ENCODE measurements at places on chromosomes 11 and 22.

GRCh38 chr11:4194889-4195288 lies 100.3 kb downstream of the RRM1 start:
- no peak for DNase-seq

GRCh38 chr22:30667107-30667493 lies 575 bp downstream of the DUSP18 start:
- no peak for DNase-seq

GRCh38 chr11:113553235-113553634 lies 78.0 kb upstream of the DRD2 start:
- no peak for DNase-seq

DNA sequence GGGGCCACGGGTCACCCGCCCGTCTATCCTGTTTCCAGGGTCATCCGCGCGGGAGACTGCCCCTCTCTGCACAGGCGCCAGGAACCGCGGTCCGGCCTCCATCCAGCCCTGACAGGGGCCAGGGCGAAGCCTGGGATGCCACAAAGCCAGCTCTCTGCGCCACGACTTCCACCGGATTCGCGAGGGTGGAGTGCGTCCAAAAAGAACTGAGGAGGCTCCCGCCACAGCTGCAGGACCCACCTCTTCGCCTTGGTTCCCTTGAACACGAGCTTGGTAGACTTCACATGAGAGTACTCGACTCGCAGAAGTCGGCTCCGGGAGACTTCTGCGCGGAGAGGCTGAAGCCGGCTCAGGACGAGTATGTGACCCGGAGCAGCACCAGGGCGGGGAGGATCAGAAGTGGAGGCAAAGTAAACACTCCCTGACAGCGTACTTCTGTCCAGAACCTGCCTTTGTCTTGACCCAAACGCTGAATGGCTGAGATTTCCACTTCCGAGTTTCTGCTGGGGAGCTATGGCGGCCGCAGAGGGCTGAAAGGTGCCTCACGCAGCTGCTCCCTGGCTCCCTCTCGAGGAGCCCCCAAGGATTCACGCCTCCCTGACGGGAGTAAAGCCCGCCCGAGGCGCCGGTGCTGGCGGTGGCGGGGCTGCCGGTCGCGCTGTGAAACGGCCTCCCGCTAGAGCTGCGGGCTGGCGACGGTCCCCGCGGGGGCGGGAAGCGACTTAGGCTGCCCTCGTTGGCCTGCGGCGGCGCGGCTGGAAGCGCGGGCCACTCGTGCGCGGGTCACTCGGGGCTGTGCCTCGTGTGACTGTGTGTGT lies 4566.7 kb upstream of the OR11H1 start:
- DNase-seq, result no peak

DNA sequence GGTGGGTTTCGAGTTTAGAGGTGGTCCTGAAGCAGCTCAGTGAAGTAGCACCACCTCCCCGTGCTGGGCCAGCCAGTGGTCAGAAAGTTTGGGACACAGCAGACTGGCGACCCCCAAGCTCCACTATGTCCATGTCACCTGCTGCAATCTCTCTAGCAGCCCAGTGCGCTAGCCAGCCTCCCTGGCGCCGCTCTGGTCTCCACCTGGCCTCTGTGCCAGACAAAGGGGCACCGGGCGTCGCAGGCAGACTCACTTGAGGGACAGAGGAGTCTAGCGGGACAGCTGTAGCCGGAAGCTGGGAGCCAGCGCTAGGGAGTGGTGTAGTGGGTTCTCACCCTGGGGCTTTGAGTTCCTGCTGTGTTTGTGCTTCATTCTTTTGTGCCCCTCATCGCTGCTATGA lies 25.5 kb downstream of the MYBPC3 start:
- DNase-seq, result no peak

DNA sequence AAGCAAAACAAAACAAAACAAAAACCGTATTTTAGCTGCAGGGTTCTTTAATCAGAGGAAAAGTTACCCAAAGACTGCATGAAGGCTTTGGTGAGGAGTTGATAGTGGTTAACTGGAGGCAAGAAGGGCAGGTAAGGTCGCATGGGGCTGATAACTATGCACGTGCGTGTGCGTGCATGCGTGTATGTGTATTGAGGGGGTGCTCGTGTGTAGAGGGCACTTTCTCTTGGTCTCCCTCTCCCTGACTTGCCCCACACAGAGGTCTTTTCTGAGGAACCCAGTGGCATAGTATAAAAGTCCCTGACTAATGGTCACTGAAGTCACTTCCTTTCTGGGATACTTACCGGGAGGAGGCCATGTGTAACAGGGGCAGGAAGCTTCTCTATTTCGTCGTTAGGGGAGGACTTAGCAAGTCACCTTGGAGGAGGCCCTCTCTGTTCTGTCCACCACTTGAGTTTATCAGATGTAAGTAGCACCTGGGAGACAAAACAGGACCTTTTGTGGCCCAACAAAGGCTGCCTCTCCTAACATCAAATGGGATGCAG lies 20.1 kb upstream of the FCHSD2 start:
- no peak for DNase-seq

- no peak for DNase-seq
Observed at GRCh38 chr11:60891103-60891741, 15.2 kb downstream of the PRPF19 start.

DNA sequence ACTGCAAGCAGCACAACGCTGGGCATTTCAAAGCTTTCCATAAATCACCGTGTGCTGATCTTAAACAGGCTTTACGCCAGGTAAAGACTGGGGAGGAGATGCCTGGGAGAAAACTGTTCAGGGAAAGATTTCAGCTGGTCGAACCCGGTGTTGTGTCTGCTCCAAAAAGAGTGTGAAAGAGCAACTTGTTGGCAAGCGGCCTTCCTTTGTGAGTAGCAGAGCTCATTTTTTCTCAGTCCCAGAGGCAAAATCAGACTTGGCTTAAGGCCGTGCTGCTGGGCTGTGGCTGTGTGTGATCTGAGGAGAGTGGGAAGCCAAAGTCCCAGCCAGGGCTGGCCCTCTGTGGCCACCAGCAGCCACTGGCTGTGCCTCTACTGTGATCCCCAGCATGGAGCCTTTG lies 75.7 kb upstream of the E2F8 start:
- no peak for DNase-seq

- DNase-seq, result no peak
Observed at GRCh38 chr11:115456019-115456418, 48.2 kb downstream of the CADM1 start.

DNA sequence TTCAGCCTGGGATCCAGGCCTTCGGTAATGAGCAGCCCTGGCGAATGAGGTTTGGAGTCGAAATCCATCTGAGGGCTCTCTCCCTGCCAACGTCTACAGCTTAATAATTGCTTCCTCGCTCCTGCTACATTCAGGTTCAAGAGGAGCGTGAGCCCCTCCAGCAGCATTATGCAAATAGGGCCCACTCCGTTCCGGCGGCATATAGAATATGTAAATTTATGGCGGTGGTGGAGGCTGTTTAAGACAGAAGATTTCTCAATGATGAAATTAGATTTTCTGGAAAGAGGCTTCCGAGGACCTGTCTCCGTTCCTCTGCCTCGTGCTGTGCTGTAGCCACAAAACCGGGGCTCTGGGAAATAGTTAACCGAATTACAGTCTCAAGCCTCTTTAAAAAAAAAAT lies 402.8 kb downstream of the MIAT start:
- DNase-seq, result no peak

- DNase-seq, result no peak
Observed at GRCh38 chr11:61158691-61159381, 2.4 kb downstream of the VPS37C start.

- DNase-seq, result no peak
Observed at GRCh38 chr22:19052941-19053541, 69.2 kb downstream of the DGCR2 start.

DNA sequence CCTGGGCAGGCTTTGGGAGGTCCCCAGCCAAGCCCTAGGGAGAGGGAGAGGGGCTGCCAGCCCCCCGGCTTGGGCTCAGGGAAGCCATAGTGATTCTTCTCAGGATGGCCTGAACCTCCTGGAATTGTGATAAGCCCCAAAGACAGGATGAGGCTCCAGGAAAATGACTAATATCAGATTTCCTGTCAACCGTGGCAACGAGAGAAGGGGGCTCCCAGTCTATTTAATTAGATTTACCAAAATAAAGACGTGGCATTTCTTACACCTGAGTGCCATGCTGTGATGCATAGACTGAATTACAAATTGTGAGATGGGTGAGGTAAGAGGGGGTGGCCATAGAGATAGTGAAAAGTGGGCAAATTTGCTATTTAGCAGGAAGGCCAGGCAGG lies 20.4 kb downstream of the SERPINH1 start:
- DNase-seq, result no peak

DNA sequence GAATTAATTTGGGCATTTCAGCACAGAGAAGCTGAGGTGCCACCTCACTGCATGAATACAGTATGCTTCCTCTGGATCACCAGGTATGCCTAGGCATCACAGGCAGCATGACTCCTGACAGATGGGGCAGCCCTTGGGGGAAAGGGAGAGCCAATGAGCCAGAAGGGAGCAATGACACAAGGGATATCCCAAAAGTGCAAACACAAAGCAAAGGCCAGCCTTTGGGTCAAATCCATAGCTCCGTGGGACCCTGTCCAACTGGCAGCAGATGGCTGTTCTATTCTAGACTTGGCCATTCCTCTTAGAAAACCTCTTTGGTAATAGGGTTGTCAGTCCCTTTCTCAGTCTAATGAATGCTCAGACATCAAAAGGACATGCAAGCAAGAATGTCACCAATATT lies 73.3 kb downstream of the SERGEF start:
- DNase-seq, result no peak

GRCh38 chr11:124276081-124276480 lies 19.9 kb downstream of the OR8G5 start:
- DNase-seq, result no peak

DNA sequence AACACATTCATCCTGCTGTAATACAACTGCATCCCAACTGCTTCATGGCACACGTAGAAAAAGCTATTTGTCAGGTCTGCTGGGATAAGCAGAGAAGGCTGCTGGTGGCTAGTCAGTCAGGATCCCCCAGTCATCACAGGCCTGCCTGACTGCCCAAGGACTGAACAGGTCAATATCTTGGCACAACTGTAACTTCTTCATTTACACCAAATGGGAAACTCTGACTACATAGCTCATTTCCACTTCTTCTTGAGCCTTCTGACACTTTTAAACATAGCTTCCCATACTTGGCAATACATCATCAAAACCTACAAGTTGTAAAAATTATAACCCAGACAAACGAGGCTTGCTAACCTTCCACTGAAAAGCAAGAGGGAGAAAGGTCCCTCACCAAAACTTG lies 2.8 kb downstream of the TMEM9B start:
- DNase-seq, result no peak

DNA sequence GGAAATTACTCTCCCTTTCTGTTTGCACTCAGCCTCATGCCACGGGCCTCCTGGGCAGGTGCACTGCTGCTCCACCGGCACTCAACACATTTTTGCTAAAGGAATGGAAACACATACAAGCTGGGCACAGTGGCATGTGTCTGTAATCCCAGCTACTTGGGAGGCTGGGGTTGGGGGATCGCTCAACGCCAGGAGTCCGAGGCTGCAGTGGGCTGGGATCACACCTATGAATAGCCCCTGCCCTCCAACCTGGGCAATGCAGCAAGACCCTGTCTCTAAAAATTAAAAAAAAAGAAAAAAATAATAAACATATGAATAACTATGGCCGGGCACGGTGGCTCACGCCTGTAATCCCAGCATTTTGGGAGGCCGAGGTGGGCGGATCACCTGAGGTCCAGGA lies 30.6 kb downstream of the RRP7A start:
- no peak for DNase-seq

DNA sequence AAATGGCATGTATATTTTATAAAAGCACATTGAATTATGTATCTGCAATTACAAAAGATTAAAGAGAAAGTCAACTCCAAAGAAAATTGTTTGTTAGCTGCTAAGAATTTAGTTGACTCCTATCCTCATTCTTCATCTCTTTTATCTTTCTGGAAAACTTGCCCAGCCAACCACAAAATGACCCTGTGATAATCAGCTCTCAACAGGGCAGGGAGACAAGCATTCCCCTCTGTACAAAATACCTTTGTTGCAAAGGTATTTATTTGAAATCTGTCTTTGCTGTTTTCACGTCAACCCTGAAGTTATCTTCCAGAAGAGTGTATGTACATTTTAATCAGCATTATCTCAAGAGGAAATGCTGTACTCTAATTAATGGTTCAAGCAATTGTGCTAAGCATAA lies 191.1 kb upstream of the DDI1 start:
- DNase-seq, result no peak

DNA sequence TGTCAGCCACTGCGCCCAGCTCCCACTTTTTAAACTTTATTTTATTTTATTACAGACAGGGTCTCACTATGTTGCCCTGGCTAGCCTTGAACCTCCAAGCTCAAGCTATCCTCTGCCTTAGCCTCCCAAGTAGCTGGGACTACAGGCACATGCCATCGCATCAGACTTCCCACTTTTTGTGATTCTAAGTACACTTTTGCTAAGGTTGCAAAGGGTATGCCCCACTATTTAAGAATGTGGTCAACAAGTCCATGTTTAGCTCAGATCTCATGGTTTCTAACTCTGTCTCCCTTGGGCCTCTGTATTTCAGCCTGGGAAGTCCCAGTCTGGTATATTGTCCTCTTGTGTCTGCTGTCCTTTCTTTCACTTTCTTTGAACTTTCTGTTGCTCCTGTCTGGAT lies 35.3 kb downstream of the EXPH5 start:
- no peak for DNase-seq

- DNase-seq, result no peak
Observed at GRCh38 chr22:36629320-36629719, 74.2 kb downstream of the CACNG2 start.

DNA sequence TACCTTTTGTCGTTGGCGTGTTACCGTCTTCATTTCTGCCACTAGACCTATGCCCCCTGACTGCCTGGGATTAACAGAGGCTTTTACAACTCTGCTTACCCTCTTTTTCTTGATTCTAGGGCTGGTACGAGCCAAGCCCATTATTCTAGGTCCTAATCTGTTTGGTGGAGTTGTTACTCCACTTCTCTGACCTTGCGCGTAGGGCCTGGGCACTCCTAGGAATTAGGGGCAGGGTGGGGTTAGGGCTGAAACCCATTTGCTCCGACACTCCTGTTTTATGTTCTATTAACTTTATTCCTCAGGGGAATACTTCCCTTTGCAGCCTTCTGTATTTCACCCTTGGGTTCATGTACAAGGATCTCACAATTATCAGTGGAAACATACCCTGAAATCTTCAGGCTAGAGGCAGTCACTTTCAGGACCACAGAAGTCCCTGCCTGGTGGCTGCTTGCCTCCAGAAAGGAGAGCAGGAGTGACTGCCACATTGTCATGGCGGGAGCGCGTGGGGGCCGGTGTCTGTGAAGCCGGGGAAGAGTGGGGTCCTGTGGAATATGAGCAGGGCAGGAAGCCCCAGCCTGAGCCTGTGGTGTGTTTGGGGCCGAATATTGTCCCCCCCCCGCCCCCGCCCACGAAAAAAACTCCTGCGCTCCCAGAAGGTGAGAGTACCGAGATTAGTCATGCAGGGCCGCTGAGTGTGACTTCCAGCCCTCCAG lies 731 bp upstream of the SLC37A2 start:
- no peak for DNase-seq

- DNase-seq, result no peak
Observed at GRCh38 chr22:45351956-45352355, 42.2 kb downstream of the FAM118A start.

GRCh38 chr11:65439331-65440181 lies 17.0 kb downstream of the NEAT1 start:
- DNase-seq, result no peak

- DNase-seq, result no peak
Observed at GRCh38 chr11:131593301-131593700, 222.9 kb downstream of the NTM start.

All from activated CD8-positive, alpha-beta memory T cell treated with anti-CD3 and anti-CD28 coated beads for 1 hour (primary cell).